Esophagus muscularis mucosa (tissue), 4 donors: ENCODE measurements at places on chromosomes 16 and 17. TPM values are rescaled to one million over a fixed set of nuclear protein-coding genes. Genes with fewer than 3 reads are reported as not detected.

The NAE1 gene
- total RNA-seq = 50.7 TPM

The KRTAP4-5 gene
- not detected for total RNA-seq

The C1QBP gene
- total RNA-seq = 98.0 TPM

The TRIM72 gene
- under 0.01 TPM for total RNA-seq

The MYOCD gene
- total RNA-seq = 96.2 TPM

The CA7 gene
- not detected for total RNA-seq

The GPR139 gene
- not detected for total RNA-seq

The CACNG5 gene
- not detected for total RNA-seq

The ITGAX gene
- 0.71 TPM for total RNA-seq

The TNFRSF12A gene
- total RNA-seq = 140 TPM

The ZG16 gene
- not detected for total RNA-seq
